ENCODE measurements at places on chromosomes 6 and 20. TPM values are rescaled to one million over a fixed set of nuclear protein-coding genes. Genes with fewer than 3 reads are reported as not detected.
A peak's percentile ranks its signal among the peaks of the same experiment; 100 is the strongest.

- no peak for DNase-seq
These were observed 1.7 kb downstream of the NECAB3 start for GRCh38 chr20:33672426-33673113.

DNA sequence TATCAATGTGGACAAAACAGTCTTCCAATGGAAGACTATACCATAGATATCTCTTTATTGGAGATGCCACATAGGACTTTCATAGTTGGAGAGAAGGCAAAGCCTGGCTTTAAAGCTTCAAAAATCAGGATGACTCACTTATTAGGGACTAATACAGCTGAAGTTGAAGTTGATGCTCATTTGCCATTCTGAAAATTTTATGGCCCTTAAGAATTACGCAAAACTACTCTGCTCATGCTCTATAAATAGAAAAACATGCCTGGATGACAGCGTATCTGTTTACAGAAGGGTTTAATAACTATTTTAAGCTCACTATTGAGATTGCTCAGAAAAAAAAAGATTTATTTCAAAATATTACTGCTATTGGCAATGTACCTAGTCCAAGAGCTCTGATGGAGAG, 155.5 kb upstream of the DST start:
- DNase-seq: no peak

DNA sequence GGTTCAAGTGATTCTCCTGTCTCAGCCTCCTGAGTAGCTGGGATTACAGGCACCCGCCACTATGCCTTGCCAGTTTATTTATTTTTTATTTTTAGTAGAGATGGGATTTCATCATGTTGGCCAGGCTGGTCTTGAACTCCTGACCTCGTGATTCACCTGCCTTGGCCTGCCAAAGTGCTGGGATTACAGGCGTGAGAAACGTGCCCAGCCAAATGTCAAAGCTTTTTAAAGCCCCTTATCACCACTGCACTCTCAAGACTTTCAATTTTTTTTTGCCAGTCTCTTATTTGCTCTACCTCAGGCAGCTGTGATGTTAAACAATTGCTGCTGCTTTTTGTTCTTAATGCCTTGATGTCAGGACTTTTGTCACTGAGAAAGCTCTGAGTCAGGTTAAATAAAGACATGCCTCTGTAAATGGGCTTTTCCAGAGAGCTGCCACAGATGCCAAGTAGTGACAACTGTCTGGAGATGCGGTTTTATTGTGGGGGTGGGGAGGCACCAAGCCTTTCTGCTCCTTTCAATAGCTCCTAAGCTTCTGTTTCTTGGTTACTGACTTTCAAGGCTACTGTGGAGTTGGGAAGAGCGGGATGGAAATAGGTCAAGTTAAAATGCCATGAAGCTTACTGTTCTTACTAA, 29.2 kb downstream of the RSPH3 start:
- no peak for DNase-seq

DNA sequence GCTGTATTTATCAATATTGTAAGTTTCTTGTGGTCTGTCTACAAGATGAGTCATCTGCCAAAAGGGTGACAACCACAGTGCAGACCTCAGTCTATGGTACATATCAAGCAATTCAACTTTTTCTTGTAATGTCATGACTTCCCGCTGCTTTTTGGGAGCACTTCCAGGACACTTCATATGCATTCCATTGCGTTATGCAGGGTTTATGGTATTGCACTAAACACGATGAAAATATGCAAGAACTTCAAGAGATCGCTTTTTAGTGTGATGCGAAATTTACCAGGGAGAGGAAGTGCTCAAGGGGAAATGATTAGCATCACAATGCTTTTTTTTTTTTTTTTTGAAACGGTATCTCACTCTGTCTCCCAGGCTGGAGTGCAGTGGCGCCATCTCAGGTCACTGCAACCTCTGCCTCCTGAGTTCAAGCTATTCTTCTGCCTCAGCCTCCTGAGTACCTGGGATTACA, 166.5 kb downstream of the TFAP2A start:
- DNase-seq: no peak

DNA sequence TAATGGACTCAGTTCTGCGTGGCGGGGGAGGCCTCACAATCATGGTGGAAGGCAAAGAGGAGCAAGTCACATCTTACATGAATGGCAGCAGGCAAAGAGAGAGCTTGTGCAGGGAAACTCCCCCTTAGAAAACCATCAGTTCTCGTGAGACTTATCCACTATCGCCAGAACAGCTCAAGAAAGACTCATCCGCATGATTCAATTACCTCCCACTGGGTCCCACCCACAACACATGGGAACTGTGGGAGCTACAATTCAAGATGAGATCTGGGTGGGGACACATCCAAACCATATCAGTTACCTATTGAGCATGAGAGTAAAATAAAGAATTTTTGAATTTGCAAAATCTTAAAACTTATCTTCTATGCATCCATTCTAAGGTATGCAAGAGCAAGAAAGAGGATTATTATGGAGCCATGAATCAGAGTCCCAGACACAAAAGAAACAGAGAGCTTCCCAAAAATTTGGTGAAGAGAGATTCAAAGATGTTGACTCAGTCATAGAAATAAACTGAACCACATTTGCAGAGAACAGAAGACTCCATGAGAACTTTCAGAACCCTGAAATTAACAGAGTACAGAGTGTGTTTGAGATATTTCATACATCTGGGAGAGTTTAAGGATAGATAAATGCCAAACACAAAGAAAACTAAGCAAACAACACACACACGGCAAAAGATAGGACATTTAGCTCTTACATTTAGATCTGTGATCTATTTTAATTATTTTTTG, 17.1 kb upstream of the MOXD1 start:
- no peak for DNase-seq

GRCh38 chr6:168469521-168469920, 28.5 kb downstream of the SMOC2 start:
- peak; percentile 74 for DNase-seq

DNA sequence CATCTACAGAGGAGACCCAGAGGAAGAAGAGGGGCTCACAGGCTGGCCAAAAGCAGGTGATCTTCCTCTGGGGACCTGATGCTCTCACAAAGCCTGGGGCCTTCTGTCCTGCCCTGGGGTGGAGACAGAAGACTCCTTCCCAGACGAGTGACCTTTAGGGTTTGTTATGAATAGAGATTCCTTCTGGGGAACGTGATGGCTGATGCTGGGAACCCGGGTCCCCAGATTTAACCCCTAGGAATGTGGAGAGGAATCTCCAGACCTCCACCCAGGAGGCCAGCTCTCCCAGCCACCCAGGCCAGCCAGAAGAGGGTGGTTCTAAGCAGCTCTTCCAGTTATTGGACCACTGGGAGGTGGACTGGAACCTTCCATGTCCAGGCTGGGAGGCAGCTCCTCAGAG, 16.8 kb upstream of the CCN5 start:
- DNase-seq: no peak

DNA sequence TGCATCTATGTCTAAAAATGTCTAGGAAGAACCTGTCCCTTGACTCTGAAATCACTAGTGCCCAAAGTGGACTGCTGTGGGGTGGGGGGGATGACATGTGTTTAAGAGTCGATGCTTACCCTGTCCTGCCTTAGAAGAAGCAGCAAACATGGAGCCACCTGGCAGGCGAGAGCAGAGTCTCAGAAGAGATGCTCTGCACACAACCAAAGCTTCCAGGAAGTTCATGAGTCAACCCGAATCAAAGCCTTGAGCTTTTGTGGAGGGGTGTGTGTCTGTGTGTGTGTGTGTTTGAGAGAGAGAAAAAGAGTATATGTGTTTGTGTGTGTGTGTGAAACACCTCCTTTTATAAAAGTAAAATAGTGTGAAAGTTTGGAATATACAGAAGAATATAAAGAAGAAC, 269.9 kb downstream of the ALDH8A1 start:
- DNase-seq: no peak

DNA sequence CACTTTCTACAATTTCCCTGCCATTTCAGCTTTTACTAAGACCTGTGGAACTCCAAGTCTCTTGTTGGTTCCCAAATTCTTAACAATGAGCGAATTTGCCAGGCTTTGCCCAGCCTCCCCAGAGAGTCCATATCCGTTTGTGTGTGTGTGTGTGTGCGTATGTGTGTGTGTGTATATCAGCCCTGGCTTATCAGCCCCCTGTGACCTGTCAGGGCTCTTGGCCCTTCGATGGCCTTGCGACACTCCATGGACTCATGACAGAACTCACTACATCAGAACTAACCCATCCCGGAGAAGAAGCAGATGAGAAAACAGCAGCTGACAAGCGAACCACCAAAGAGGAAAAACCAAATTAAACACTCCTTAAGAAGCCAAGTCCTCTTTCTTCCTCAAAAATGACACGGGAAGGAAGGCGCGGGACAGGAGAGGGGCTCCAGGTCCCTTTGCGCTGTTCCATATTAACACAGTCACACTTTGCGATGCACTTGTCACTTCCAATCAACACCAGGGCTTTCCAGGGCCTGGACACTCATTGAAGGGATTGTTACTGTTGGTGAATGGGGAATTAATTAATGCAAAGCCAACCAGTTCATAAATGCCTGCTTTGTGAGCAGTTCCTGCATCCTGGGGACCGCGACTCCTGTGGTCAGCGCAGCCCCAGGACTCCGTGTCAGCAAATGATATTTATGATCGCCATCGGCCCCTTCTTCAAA, 524.0 kb downstream of the CD83 start:
- DNase-seq: peak; percentile 44

DNA sequence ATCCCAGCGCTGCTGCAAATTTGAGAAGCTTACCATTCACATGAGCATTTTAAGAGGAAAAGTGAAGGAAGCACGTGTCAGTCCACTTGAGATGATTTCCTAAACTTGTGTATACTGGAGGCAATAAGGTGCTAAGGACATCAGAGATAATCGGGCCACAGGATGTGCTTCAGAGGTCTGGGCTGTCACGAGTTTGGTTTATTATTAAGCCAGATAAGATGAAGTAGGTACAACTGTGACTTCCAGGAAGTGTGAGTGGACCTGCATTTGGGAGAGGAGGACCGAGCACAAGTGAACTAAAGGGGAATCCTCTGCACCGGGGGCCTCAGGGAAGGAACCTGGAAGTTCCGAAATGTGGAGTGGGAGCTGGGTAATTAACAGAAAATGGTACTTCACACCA, 1.4 kb downstream of the SAMD5 start:
- no peak for DNase-seq

- no peak for DNase-seq
These were observed 429.0 kb downstream of the BMP2 start for GRCh38 chr20:7196481-7196880.

DNA sequence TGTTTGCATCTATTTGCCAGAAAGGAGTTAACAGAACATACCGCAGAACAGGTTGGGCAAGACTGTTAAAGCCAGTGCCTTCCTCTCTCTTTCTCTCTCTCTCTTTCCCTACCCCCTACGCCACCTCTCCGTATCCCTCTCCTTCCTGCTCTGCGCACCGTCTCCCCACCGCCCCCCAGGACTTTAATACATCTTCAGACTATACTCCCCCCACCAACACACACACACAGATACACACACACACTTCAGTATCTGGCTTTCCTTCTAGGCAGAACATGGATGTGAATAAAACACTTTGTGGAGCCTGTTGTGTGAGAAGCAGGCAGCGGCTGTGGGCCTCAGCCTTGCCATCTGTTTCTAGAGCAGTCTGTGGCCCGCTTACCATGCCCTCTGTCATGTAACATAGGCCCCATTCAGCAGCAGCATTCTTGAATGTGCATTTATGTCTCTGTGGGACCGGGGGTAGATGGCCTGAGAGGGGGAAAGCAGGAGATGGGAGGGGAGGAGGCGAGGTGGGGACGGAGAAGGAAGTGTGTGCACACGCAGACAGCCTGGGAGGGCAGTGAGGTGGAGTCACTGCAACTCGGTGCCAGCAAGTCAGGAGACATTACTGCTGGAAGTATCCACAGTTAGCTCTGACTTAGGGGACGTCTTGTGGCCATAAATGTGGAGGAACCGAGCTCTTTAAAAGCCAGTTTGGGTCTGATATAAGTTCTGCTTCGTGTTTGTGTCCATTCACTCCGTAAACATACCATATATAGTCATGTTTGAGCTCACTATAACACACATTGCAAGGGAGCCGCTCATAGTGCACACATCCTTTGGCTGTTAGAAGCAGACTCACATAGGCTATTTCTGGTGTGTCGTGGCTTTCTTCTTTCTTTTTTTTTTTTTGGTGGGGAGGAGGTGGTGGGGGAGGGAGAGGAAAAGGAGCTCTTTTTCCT, 38.4 kb downstream of the RREB1 start:
- no peak for DNase-seq

GRCh38 chr6:157034436-157035230, 257.5 kb downstream of the ARID1B start:
- DNase-seq: no peak

- DNase-seq: no peak
These were observed 184.4 kb downstream of the CDH26 start for GRCh38 chr20:60142587-60142986.

The EYA4 gene
- total RNA-seq: 22.5 TPM

The FAXC gene
- total RNA-seq: 1.3 TPM

The OVOL2 gene
- total RNA-seq: not detected

The SRSF6 gene
- total RNA-seq: 44.1 TPM

The OOEP gene
- total RNA-seq: not detected

The DDO gene
- 29.6 TPM for total RNA-seq

The SEL1L2 gene
- 0.90 TPM for total RNA-seq

All from heart right ventricle (tissue), 16 donors.